ENCODE measurements at places on chromosomes 7 and 10.

GRCh38 chr10:129380279-129380678 lies 86.8 kb upstream of the MGMT start:
- DNase-seq: no peak

DNA sequence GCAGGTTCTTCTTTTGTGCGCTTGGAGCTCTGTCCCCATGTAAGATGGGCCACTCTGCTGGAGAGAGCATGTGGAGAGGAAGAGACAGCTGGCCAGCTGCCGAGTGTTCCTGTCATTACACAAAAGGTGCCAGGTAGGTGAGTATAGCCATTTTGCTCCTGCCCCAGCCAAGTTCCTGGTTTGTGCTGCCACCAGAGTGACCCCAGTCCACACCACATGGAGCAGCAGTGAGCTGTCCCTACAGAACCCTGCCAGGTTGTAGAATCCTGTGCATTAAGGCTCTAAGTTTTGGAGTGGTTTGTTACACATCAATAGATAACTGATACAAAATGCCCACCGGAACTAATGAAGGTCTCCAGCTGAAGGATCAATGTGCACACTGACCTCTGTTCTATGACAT lies 84.6 kb upstream of the GHITM start:
- DNase-seq: no peak

- no peak for DNase-seq
These were observed 387.8 kb downstream of the SEMA3D start for GRCh38 chr7:84799106-84799505.

DNA sequence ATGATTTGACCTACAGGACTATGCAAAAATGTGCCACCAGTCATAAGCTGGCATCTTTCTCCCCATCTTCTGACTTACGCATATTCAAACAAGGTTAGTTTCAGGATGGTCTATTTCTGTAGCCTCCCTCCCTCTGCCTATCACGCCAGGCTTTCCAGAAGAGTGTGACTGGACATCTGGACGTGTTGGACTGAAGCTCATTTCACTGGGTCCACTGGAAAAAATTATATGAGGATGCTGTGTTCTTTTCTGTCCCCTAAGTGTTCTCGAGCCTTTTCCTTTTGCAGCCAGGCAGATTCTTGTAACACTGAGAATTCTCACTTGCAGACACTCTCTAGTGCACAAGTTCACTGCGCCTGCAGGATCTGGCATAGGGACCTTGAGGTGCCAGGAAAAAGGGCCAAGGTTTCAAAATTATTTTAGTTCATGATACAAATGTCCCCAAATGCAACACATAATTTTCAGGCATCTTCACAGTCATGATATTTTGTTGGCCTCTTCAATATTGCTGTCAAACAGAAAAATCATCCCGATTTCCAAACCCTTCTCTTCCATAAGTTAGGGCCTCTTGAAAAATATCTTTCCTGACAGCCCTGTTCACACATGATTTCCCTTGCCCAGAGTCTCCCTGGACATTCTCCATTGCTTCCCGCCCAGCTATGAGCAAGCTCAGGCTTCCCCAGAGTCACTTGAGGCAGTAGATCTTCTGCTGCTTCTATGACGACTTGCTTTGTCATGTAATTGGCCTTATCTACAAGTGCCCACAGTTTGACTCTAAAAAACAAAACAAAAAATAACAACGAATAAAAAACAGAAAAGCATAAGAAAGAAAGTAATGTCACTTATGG lies 170.4 kb downstream of the BMPER start:
- DNase-seq: no peak

DNA sequence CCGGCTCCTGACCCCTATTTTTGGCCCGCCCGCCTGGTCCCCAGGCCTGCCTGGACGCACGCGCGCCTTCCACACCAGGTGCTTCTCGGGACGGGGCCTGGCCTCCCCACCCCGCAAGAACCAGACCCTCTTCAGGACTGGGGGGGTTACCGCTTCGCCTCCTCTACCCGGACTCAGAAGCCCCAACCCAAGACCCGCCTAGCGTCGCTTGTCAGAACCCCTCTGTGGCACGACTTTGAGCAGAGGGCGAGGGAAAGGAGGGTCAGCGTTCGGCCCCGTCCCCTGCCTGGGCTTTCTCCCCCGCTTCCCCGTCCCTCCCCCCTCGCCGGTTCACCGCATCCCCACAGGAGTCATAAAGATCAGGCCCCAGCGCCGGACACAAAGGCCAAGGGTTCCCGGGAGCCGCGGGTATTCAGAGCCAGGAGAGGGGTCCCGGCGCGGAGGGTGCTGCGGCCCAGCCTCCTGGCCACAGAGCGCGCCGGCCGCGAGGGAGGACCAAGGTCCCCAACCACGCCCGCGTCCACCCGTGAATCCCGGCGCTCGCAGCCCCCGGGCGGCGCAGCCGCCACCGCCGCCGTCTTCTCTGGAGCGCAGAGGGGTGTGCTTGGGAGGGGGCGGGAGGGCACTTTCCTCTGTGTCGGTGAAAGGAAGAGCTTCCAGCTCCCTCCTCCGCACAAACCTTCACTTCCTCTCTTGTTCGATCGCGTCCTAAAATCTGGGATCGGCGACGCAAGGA lies 351.9 kb downstream of the DNAJB6 start:
- no peak for DNase-seq

DNA sequence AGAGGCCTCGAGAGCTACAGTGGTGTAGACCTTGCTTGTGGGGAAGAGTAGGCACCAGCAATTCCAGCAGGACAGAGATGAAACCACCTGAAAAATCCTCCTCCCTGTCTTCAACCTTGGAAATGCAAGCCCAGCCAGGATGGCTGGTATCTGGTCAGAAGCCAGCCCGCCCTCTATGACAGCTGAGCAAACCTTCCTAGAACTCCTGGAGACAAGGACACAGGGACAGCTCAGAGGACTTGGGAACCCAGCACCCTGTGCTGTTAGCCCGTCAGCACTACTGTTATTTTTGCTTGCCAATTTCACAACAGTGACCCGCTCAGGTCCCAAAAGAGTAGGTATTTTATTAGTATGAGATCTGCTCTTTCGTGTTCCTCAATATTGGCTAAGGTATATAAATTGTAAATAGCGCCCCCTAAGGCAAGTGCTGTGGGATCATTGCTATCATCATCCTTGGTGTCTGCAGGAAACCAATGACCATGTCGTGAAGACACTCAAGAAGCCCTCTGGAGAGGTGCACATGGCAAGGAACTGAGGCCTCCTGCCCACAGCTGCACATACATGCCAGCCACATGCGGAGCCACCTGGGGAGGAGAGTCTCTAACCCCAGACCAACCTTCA lies 156.5 kb upstream of the CHST15 start:
- no peak for DNase-seq

- DNase-seq: no peak
These were observed 28.6 kb downstream of the TNS3 start for GRCh38 chr7:47553309-47553708.

- DNase-seq: no peak
These were observed 210.3 kb upstream of the GPR26 start for GRCh38 chr10:123455861-123456260.

DNA sequence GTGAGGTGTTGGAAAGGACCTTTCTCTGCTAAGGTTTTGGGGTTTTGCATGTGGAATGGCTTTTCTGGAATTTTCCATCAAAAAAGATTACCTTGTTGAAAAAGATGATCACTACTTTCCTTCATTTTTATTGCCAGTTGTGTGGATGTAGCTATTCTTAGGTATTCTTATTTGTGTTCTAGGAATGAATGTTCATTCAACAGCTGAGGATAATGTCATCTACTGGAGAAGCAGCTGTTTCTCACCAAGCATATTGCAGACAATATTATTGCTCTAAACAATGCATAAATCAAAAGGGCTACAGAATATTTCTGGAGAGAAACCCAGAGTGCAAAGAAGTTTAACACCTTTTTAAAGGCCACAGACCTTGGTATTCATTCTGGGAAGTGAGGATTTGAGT lies 145.6 kb upstream of the CALCR start:
- DNase-seq: no peak

DNA sequence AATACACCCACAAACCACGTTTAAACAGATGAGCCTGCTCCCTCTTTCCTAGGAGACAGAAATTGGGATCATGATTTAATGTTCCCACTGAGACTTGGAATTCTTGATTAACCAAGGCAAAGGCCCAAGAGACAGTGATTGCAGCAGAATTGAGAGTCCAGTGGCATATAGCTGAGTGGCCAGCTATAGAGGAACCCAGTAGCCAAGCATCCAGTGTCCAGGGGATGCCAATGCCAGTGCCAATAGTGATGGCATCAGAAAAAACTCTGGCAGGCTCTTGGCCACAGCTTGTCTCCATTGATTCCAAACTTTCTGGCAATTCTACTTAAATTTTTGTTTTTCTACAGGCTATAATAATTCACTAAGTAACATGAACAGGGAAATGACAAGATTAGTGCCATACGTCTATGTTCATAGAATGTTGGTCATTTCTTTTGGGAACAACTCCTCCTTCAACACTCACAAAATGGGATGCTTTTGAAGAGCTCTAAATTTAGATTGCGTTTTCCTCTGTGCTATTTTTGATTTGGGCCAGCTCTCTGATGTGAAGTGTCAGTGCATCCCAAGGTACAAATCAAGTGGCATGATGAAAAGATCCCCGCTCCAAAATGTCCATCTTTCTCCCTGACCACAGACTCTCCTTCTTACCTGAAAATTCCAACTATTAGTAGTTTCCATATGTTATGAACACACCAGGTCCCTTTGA lies 83.1 kb upstream of the A1CF start:
- no peak for DNase-seq

- DNase-seq: no peak
These were observed 63.3 kb upstream of the NANOS1 start for GRCh38 chr10:118966076-118966849.

DNA sequence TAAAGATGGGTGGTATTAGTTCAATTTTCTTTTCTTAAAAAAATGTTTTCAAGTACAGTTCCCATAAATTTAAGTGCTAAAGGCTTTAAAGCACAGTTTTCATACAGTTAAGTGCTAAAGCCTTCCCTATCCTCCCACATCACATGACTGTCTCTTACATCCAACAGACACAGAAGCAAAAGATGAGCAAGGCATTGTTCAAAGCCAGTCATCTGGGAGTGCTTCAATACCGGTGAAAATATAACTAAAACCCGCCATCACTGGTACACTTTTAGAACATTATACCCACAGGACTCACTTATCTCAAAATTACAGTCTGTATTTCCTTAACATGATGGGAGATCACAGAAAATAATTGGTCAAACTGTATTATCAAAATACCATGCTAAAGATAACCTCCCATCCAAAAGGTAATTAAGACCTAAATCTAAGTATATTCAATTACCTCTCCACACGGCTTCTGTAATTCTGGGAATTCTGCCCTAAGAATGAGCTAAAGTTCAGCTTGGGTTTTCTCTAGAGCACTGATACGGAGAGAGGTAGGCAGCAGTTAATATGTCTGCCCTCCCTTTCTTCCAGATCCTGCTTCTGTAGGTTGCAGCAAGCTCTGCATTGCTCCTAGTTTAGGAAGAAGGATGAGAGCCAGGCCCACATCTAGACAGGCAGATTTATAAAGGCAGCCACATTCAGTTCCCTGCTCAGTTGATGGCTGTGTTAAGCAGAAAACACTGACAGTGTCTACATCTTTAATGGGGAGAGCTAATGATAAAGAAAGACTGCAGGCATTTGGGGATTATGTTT lies 474.8 kb upstream of the PFKP start:
- no peak for DNase-seq

DNA sequence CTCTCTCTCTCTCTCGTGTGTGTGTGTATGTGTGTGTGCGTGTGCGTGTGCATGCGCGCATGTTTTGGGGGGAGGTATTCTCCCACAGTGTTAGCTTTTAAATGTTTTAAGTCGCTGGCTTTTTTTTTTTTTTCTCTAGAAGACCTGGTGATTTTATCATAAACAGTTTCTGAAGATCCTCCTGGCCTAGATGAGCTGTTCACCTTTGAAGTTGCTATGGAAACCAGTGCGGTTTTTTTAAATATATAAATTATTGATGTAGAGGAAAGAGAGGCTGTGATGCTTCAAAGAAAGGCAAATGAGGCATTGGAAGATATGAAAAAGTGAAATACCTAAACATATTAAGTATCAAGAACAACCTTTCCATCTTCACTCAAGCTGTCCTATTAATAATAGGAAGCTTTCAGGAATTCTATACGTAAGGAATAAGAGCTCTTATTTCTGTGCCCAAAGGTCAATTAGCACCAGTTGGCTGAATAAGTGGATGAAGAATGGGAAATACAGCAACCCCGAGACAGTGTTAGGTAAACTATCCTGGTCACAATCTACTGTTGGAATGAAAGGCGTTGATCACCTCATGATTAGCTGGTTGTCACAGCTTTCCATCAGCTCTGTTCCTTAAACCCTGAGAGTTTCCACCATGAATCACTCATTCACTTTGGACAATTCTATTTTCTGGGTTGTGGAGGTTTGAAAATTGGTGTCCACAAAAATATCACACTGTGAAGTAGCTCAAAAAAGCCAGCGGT lies 66.5 kb upstream of the SLC35G1 start:
- no peak for DNase-seq

DNA sequence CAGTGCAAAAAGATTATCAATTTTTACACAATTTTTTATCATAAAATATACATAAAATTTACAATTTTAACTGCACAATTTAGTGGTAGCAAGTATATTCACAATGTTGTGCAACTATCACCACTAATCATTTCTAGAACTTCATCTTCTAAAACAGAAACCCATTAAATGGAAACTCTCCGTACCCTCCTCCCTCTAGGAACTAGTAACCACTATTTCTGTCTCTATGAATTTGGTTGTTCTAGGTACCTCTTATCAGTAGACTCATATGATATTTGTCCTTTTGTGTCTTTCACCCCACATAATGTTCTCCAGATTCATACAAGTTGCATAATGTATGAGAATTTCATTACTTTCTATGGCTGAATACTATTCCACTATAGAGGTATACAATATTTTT lies 73.5 kb downstream of the HERC4 start:
- DNase-seq: no peak

DNA sequence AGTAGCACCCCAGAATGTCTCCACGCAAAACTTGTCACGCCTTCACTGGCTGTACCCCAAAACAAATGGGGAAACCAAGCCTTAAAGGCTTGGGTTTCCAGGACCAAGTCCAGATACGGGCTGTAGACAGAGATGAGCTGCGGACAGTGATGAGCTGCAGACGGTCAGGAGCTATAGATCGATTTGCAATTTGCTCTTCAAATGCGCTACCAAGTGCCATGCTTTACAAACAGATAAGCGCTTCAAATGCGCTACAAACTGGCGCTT lies 658 bp upstream of the SGCE start:
- DNase-seq: no peak

DNA sequence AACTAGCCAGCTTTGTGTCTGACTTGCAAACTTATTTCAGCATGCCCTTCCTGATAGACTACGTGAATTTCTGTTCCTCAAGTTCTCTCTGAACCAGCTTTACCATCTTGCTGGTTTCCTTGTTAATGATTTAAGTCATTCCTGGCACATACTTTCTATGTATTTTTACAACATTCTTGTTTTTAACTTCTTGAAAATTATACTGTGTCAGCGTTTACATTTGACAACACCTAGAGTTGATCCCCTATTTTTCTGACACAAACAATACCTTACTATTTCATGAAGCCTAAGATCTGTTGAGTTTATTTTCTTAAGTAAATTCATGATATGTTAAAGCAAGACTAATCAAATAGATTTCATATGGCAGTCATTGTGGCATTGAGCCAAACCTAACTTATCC lies 686.3 kb downstream of the XPNPEP1 start:
- no peak for DNase-seq

GRCh38 chr10:114301177-114301576 lies 62.1 kb downstream of the VWA2 start:
- DNase-seq: no peak

Data from stimulated activated CD4-positive, alpha-beta T cell treated with anti-CD3 and anti-CD28 coated beads, Interleukin-2, amount 100 ng/mL, for 24 hours (primary cell).